ENCODE measurements at places on chromosomes 4 and X.

GRCh38 chr4:4639370-4639769, 97.5 kb upstream of the STX18 start:
- DNase-seq: no peak

DNA sequence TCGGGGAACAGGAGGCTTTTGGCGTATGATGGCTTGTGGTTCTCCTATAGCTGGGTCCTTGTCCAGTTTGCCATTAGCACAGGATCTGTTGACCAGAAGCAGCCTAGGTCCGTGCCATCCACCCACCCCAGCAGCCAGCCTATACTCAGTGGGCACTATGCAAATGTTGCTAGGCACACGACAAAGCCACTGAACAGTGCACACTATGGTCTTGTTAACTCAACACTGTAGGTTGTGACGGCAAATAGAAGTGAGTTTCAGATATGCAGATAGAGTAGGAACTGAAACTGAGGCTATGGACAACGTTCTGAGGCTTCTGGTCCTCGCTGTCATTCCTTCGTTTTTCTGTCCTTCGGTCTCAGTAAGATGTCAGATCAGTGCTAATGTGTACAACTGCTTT, 541.3 kb upstream of the TENM3 start:
- no peak for DNase-seq

- no peak for DNase-seq
Observed at GRCh38 chrX:68060506-68061205, 372.6 kb downstream of the OPHN1 start.

- DNase-seq: no peak
Observed at GRCh38 chrX:94961730-94962129, 1287.7 kb downstream of the FAM133A start.

DNA sequence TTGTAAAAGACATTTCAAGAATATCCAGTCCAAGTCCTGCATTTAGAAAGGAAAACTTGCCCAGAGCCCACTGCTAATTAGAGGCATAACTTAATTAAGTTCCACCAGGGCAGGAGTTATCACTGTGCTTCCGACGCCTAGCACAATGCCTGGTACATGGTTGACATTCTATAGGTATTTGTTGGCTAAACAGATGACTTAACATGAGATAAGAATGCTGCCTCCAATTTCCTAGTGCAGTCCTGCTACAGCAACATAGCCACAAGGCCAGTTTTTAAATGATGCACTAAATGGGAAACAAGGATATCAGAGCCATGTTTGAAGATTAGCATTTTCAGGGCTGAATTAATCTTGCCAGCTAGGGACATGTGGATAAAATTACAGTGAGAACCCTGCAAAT, 164.1 kb downstream of the RASL11B start:
- no peak for DNase-seq

DNA sequence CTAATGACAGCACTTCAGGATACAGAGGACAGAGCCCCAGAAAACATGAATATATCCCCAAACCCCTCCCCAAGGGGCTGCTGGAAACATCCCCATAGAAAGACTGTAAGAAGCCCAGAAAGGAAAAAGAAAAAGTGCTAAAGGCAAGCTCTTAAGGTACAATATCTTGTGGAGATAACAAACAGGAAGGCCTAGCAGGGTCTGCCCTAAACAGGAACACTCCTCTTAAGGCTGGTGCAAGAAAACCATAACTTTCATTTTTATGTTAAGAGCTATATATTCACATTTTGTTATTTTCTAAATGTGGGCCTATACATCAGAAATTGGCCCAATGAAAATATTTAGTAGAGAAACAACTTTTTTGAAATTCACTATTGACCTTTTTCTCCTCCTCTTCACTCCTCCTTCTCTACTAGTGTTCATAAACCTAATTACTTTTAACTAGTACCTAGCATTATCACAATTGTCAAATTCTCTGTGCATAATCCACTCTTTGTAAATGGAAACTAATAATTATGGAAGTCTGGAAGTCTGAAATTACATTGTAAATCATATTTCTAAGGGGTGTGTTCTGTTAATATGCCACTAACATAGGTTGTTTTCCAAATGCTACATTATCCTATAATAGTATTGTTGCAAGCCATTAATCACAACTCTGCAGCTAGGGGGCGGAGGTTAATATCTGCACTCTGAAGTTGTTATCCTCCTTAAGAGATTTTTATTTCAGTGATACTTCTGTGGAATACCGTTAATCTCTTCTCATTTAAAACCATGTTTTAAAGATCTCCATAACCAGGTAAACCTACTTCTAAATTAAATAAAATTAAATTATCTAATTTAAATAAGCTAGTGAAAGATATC, 59.8 kb downstream of the CASK start:
- DNase-seq: no peak

DNA sequence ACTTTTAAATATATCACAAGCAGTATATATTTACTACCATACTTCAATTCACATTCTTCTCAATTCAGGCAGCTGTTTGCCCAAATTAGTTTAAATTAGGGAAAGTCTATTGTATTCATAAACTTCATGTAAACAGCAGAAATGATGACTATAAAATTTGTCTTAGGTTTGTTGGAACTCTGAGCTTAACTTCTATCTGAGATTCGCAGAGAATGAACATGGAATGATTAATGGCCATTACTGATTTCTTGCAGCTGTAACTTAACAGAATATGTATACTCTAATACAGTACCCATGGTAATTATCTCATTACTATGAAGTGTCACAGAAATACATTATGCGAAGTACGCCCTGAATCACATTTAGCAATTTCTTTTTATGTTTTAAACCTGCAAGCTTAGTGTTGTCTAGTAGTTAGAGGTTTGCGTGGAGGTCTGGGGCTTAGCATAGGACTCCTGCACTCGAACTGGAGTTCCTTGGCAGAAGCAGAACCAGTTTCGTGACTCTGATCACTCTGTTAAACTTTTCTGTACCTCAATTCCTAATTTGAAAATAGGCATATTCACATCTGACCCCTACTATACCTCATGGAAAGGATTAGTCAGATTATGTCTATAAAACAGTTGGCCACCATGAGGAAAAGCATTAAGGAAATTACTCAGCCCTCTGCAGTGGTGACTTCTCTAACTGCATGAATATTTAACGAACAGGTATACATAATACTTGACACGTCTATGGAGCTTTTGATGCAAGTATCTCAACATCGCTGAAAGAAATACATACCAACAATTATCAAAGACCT, 243.2 kb downstream of the MGST2 start:
- DNase-seq: no peak

DNA sequence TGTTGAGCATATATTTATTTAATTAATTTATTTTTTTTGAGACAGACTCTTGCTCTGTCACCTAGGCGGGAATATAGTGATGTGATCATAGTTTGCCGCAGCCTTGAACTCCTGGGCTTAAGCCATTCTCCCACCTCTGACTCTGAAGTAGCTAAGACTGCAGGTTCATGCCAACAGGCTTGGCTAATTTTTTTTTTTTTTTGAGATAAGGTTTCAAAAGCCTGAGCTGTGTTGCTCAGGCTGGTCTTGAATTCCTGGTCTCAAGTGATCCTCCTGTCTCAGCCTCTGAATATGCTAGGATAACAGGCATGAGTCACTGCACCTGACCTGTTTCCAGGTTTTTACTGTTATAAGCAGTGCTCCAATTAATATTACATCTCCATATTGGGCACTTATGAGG, 4.8 kb downstream of the ADD1 start:
- DNase-seq: no peak

GRCh38 chr4:113977526-113977855, 2.0 kb downstream of the ARSJ start:
- DNase-seq: no peak

DNA sequence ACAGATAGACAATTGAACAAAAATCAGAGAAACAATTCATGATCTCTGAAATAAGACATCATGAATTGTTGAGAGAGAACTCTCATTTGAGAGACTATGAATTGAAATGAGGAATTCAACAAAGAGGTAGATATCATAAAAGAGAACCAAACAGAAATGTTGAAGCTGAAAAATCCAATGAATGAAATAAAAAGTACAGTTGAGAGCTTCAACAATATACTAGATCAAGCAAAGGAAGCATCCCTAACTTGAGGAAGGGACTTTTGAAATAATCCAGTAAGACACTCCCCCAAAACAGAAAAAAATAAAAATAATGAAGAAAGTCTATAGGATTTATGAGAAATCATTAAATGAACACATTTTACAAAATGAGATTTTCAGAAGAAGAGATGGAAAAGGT, 310.0 kb upstream of the PCDH10 start:
- no peak for DNase-seq

GRCh38 chr4:176791591-176792325, 964 bp downstream of the VEGFC start:
- DNase-seq: no peak

DNA sequence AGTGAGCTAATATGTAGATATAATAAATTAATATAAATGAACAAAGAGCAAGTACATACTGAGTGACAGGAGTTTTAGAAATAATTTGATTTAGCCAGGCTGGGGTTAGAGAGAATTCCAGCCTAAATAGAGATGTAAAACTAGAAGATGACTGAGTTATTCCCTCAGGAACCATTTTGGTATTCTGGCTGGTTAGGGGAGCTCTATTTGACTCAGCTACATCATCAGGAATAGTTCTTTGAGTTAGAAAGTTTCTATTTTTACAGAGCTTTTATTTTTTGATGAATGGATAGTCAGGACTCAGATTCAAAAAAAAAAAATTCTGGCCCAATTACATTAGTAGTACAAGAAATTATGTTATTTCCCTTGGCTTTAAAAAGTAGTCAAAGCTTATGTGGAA, 180.4 kb upstream of the MID1 start:
- no peak for DNase-seq

DNA sequence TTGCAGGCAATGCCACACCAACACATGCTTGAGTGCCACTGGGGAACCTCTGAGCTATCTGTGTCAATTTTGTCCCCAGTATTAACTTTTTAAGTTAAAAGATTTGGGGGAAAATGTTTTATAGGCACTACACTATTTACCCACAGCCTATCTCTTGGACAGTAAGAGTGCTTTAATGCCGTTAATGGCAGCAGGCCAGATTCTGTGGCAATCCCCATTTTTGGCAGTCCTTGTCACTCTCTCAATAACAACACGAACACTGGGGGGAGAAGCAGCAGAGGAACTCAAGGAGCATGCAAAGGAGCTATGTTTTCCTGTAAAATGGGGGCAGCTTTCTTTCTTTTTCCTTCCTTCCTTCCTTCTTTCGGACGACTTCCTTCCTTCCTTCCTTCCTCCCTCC, 168.6 kb downstream of the NSUN7 start:
- DNase-seq: no peak

DNA sequence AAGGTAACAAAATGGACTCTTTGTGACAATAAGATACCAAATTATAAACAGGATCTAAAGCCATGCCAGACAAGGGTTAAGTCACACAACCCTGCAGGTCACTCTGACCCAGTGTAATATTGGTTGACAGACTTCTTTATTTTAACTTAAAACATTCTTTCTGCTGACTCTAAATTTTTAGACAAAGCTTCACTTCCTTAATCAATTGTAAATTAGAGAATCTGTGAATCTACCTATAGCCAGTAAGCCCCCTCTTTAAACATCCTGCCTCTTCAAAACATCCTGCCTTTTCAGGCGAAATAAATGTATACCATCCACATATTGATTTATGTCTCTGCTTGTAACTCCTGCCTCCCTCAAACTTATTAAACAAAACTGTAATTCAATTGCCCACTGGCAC, 14.2 kb downstream of the NUDT6 start:
- DNase-seq: no peak

DNA sequence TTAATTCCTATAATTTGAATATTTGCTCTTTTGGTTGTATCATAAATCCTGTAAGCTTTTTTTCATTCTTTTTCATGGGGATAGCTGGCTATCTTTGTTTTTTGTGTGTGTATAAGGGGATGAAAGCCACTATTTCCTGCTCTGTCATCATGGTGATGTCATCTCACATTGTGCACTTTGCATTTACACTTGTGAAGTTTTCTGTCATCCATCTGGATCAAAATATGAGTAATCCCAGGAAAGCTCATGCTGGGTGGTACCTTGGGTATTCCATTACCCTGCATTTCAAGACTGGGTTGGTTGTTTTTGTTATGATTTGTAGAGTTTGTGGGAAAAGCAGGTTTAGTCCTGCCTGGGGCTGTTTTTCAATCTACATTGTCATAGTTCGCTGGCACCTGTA, 367.3 kb downstream of the CHIC1 start:
- DNase-seq: no peak

GRCh38 chr4:76447393-76447851, 12.4 kb downstream of the SHROOM3 start:
- no peak for DNase-seq

DNA sequence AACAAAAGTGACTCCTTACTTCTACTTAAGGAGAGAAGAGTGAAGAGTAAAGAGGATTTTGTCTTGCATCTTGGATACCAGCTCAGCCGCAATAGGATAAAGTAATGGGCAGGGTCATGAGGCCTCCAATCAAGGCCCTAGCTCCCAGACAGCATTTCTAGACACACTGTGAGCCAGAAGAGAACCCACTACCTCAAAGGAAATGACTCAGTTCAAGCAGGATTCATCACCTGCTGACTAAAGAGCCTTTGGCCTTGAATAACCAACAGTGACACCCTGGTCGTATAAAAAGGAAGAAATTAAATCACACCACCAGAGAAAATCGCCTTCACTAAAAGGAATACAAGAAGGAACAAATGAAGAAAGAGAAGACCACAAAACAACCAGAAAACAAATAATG, 416.1 kb downstream of the PCDH18 start:
- DNase-seq: no peak

DNA sequence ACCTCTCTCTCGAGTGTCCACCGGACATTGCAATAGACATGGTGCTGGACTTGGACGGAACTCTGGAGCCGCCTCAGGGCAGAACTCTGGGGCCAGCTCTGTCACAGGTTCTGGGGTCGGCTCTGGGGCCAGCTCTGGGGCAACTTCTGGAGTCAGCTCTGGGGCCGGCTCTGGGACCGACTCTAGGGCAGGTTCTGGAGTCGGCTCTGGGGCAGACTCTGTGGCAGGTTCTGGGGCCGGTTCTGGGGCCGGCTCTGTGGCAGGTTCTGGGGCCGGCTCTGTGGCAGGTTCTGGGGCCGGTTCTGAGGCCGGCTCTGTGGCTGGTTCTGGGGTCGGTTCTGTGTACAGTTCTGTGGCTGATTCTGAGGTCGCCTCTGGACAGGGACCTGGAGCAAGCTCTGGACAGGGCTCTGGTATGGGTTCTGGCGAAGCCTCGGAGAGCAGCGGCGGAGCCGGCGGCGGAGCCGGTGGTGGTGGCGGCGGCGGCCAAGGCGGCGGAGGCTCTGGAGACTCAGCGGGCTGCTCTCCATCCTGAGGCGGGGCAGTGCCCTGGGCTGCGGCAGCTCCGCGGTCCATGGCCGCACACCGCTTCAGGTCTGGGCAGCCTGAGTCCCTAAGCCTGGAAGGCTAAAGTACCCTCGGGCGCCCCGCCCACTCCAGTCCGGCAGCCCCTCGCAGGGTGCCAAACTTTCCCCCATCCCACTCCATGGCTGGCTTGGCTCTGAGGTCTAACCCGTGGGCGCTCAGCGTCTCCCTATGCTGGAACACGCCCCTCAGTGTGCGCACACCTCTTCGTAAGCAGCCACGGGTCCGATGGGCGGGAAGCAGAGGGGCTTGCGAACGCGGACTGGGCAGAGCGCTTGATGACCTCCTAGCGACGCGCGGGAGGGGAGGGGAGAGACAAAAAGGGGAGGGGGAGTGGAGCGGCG, at the start of gene DGKK:
Gene DGKK (minus strand): TSS at position 723 of the 929 bp plus-strand sequence. CDS start 147 bp downstream, at position 576.
- no peak for DNase-seq

- peak; percentile 29 for DNase-seq
Observed at GRCh38 chr4:8198906-8199593, at the start of gene SH3TC1. TSS of gene SH3TC1 (plus strand) at chr4:8199290. CDS start at chr4:8205195, 5,905 bp downstream.

GRCh38 chrX:76454456-76454927, 27.0 kb downstream of the MAGEE1 start:
- DNase-seq: no peak

GRCh38 chr4:80202741-80203553, 5.6 kb downstream of the PRDM8 start:
- peak; percentile 51 for DNase-seq
